ENCODE measurements at places on chromosomes 12 and 14.

DNA sequence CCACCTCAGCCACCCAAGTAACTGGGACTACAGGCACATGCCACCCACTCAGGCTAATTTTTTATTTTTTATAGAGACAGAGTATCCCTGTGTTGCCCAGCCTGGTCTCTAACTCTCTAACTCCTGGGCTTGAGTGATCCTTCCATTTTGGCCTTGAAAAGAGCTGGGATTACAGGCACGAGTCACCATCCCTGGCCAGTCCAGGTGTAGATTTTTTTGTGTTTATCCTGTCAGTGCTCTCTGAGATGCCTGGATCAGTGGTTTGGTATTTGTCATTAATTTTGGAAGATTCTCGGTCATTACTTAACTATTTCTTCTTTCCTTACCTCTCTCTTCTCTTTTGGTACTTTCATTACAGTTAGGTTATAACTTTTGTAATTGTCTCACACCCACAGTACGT lies 5.3 kb upstream of the HIF1A start:
- no peak for DNase-seq

DNA sequence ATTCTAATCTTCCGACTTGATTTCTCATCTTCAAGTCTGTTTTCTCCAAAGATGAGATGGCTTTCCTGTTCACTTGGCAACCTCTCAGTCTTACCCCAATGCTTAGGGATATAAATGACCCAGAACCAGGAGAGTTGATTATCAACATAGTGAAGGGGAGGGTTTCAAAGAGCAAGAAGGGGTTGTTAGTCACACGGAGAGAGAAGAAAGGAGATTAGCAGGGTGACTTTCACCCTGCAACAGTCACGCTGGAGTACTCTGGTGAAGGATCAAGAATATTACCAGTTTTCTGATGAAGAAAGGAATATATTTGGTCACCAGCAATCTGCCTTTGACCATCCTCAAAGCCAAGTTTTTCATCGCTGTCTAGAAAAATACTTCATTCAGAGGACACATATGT lies at the start of gene TMEM52B:
Gene TMEM52B, plus strand, starts transcription at position 212 of the 400 bp plus-strand sequence. CDS start 543 bp downstream, outside the sequence.
- DNase-seq: no peak

- no peak for DNase-seq
Observed at GRCh38 chr14:70183991-70184390, 4.8 kb downstream of the SLC8A3 start.

DNA sequence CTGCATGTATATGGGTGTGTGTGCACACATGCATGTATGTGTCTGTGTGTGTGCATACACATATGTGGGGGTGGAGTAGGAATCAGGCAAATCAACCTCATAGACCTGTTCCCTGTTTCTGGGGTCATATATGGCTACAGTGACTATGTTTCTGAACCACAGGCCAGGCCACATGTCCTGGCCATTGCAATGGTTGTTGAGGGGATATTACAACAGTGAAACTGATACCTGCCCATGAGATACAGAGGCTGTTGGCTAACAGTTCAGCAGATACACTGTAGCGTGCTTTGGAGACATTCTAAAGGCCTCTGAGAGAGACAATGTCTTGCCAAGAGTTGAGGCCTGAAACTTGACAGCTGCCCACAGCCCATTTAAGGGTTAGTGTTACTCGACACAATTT lies 47.3 kb upstream of the FOS start:
- no peak for DNase-seq

GRCh38 chr12:6033546-6033945 lies 88.5 kb upstream of the ANO2 start:
- DNase-seq: no peak

DNA sequence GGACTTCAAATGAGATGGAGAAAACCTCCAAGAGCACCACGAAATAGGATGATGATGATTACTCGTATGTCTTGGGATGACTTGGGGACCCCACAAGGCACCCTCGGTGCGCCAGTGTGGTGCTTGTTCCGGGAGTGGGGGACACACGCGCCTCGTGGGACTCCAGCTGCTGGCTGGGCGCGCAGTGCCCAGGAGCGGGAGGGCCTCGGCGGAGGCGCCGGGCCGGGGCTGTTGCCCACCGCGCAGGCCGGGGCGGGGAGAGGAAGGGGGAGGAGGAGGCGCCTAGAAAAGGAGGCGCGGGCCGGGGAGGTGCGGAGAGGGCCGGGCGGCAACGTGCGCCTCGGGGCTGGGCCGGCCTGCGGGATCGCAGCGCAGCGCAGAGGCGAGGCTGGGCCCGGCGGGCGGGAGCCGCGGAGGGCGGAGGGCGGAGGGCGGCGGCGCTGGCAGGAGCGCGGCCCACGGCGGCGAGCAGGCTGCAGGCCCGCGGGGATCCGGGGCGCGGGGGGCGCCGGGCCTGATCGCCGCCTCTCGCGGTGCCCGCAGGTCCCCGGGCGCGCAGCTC lies at the start of gene RFLNA:
Gene RFLNA, plus strand, starts transcription at position 314 of the 562 bp plus-strand sequence. CDS start 337 bp downstream, outside the sequence.
- no peak for DNase-seq

DNA sequence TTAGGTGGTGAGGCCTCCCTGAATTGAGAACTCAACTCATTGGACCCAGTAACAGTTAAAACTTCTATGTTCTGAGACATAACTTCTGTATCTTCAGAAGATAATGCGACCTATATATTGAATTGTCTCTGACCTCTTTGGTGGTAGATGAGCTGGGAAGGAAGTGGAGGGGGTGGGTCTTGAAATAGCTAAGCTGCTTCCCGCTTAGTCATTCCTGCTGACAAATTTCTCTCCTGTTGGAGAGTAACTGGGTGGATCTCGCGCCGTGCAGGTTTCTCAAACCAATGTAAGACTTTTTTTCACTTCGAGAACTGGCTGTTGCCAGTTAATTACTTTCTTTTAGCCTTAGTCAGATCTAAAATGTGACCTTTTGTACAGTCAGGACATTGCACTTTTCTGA lies 100.8 kb downstream of the PPHLN1 start:
- no peak for DNase-seq

- no peak for DNase-seq
Observed at GRCh38 chr12:108484431-108484830, 30.6 kb upstream of the FICD start.

GRCh38 chr12:4871514-4871913 lies 38.2 kb upstream of the KCNA1 start:
- no peak for DNase-seq

DNA sequence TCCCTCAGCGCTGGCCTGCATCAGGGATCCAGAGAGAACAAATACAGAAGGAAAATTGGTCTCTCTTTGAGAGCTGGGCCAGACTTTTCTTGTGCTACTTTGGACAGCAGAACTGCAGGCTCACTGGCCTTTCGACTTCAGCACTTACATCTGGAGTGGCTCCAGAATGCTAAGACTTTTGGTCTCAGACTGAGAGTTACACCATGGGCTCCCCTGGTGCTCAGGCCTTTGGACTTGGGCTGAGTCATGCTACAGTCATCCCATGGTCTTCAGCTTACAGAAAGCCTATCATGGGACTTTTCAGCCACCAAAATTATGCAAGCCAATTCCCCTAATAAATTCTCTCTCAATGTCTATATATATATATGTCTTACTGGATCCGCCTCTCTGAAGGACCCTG lies 9.0 kb upstream of the CD163 start:
- peak; percentile 84 for DNase-seq

- DNase-seq: no peak
Observed at GRCh38 chr14:41016213-41016612, 590.5 kb upstream of the LRFN5 start.

DNA sequence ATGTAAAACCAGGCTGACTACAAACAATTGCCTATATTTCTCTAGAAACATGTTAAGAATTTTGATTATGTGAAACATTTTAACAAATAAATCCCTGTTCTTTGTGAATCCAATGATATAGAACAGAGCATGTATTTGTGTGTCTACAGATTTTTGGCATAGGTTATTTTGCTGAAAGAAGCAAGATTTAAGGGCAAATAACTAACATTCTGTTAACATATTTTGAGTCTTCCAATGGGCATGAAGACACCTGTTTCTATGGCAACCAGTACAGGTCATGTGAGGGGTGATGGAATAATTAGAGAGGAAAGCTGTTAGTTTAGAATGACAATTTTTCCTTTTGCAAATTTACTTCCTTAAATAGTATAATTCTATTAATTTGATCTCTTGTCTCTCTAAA lies 8.8 kb downstream of the ART4 start:
- DNase-seq: no peak

DNA sequence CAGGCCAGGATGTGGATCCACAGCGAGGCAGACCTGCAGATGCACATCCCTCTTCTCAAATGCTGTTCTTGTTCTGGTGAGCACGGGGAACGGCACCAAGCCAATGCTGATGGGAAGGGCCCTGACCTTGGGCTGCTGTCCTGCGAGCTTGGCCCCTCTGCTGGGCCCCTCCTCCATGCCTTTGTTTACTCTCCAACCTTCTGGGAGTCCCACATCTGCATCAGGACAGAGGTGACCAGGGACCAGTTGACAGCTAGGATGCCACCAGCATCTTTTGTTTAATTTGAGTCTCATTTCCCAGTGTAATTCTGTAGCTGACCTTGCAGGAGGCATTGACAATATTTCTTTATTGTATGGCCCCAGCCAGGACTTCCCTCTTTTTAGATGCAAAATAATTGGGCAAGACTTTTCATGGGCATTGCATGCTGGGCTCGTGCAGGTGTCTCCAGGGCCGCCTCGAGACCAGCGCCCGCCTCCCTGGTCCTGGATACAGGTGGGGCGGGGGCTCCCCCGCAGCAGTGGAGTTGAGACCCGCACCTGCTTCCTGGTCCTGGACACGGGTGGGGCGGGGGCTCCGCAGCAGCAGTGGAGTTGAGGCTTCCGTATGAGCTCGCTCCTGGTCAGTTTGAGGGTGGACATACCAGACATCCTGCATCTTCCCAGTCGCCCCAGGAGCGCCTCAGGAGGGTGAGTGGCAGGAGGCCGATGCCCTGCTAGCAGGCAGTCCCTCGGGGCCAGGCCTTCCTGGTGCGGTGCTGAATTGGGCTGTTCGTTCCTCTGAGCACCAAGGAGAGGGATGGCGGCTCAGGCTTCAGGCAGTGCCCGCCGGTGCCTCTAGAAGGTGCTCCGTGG lies 11.4 kb downstream of the PACS2 start:
- DNase-seq: no peak
